Foreskin keratinocyte (primary cell): ENCODE measurements at places on chromosomes 13 and 19.

- no peak for DNase-seq
Measured at GRCh38 chr19:20969498-20969897, 46.4 kb downstream of the ZNF85 start.

GRCh38 chr19:56071151-56071550, 49.9 kb downstream of the ZNF787 start:
- no peak for DNase-seq

GRCh38 chr13:105763851-105764250, 771.6 kb downstream of the EFNB2 start:
- DNase-seq: peak; percentile 9

DNA sequence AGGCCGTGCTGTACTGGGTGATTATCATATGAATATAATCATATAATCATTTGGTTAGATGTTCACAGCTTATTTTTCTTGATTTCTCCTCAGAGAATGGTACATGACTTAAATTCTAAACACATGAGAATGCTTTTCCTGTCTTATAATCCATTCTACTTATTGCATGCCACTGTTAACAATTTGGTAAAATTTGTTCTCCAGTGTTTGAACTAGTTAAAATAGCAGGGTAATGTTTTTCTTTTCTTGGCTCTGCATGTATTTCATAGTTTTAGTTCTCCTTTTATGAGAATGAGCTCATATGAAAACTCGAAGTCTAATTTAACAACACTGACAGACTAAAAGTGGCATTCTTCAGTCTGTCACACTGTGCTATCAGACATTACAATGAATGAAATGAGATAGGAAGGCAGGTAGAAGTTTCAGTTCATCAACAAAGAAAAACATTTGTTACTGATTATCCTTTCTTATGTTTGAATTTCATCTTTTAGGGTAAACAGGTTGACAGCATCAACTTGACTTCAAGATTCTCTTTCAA, 10.2 kb downstream of the SPRYD7 start:
- DNase-seq: no peak

- DNase-seq: no peak
Measured at GRCh38 chr13:25372284-25373081, 709 bp downstream of the ATP8A2 start.

GRCh38 chr19:45354241-45354842, 13.8 kb downstream of the KLC3 start:
- no peak for DNase-seq

- no peak for DNase-seq
Measured at GRCh38 chr19:42074513-42075363, 1.2 kb upstream of the ZNF574 start.

GRCh38 chr13:109371066-109371465, 415.3 kb downstream of the IRS2 start:
- no peak for DNase-seq

DNA sequence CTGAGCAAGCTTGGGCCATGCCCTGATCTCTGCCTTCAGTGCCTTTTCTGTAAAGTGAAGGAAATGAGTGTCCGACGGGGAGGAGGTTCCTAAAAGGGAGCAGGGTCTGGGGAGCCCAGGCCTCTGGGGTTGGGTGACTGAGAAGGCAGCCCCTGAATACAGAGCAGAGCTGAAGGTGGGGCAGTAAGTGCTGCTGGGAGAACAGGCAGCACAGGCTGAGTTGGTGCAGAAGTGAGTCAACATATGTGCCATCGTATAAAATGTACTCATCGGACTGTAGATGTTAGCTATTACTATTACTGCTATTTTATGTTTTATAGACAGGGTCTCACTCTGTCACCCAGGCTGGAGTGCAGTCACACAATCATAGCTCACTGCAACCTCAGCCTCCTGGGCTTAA, 1.0 kb upstream of the HAMP start:
- DNase-seq: no peak

- no peak for DNase-seq
Measured at GRCh38 chr13:31631746-31632145, 107.6 kb upstream of the RXFP2 start.

GRCh38 chr13:49183672-49184325, 36.3 kb upstream of the MLNR start:
- DNase-seq: peak; percentile 2

DNA sequence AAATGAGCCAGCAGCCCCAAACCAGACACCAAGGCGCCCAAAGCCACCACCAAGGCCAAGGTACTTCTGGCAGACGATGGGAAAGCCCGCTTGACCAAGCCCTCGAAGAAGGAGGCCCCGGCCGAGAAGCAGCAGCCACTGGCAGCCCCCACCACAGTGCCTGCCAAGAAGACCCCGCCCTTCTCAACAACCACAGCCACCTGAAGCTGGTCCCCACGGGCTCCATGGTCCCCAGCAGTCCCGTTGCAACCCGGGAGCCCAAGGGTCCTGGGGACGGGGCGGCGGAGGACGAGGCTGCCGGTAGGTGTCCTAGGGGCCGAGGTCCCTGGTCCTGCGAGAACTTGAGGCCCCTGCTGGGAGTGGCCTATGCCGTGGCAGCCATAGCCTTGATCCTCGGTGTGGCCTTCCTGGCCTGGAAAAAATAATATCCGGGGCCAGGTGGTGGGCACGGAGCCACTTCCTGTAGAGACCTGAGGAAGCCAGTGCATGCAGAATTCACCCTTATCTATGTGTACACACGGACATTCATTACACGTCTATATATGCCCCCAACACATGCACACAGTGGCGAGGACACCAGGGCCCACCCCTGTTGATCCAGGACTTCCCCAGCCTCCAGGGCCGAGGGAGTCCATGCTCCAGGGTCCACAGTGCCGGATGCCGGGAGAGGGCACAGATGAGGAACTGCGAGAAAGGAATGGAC, 13.8 kb downstream of the C1QTNF9 start:
- no peak for DNase-seq

- DNase-seq: no peak
Measured at GRCh38 chr19:32580353-32580900, 563 bp upstream of the PDCD5 start.

DNA sequence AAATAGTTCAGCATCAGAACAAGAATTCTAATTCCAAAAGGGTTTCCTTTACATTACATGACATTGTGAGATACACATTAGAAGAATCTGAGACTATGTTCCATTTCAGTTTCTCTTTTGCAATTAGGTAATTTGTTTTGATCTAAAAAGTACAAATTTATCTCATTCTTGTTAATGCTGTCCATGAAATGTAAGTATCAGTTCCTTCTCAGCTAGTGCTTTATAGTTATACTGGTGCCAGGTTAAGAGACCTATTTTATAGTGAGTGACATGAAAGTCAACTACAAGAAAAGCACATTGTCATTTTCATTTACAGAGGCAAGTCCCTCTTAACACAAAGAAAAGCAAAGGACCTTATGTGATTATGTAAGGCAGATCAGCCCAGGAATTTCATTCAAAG, 43.9 kb downstream of the RCBTB2 start:
- DNase-seq: no peak

DNA sequence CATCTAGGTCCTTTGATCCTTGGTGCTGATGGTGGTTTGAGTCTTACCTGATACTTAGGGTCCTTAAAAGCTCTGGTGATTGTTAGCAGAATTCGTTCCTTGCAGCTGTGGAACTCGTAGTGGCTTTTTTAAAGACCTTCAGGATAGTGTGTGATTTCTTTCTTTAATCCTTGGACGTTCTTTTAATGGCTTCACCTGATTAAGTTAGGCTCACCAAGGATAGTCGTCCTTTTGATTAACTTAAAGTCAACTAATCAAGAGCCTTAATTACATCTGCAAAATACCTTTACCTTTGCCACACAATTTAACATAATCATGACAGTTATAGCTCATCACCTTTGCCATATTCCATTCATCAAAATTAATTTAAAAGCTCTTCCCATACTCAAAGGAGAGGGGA, 1807.7 kb downstream of the OLFM4 start:
- DNase-seq: no peak

DNA sequence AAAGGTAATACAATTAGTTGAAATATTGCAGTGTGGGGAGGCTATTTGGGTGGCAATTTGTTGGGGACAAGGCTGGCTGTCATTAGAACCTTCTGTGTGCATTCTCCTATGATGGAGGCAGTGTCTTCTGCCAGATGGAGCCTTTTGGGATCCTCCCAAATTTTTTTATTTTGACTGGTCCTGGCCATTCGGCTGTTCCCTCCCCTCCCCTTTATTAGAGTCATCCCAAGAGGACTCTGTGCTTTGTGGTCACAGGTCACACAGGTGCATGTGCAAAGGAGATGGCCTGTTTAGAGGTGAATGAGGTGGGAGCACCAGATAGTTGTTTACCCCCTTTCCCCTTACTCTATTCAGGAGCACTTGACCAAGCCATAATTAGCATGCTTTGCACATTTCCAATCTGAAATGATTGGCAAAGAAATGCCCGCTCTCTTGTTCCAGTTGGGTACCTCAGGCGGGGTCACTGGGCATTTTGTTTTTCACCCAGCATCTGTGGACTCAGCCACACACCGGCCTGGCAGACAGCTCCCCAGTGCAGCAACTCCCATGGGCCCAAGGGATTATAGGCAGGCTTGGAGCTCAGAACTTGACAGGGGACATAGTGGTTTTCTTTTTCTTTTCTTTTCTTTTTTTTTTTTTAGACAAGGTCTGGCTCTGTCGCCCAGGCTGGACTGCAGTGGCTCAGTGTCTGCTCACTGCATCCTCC, 19.8 kb downstream of the GATAD2A start:
- no peak for DNase-seq

- DNase-seq: no peak
Measured at GRCh38 chr19:6457958-6458694, 1.5 kb downstream of the SLC25A23 start.

DNA sequence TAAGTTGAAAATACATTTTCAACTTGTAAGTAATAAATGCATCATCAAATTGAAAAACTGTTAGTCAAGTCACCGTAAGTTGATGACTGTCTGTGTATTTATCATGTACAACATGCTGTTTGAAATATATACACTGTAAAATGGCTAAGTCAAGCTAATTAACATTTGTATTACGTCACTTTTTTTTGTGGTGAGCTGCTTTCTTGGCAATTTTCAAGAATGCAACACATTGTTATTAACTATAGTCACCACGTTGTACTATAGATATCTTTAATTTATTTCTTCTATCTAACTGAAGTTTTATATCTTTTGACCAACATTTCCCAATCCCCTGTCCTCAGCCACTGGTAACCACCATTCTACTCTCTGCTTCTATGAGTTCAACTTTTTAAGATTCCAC, 57.0 kb downstream of the RBM26 start:
- DNase-seq: no peak

DNA sequence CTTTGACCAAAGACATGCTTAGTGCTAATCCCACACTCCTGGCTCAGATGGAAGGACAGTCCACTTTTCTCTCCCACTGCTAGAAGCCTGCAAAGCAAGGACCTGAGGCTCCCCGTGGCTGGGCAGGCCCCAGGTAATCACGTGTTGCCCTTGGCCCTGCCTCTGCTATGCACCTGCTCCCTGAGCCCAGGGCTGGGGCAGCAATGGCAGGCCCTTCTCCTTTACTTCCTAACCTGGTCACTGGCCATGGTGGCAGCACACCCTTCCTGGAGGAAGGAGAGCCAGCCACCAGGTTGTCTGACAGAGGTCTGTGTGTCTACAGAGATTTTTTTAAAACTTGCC, 27.9 kb upstream of the ZNF492 start:
- no peak for DNase-seq

DNA sequence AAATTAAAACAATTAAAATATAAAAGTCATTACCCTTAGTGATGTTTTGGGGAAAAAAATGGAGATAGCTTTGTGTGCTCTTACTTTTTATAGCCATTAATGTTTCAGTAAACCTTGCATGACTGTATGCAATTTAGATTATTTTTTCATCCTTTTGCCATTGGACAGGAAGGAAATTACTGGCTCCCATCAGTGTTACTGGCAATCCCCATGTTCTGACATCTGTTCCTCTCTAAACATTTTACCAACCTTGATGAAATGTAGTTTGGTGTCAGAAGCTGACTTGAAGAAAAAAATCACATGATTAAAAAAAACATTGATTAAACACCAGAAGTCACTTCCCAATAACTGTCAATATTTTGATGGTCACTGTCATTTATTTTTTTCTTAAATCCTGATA, 52.3 kb upstream of the ZNF536 start:
- DNase-seq: no peak

DNA sequence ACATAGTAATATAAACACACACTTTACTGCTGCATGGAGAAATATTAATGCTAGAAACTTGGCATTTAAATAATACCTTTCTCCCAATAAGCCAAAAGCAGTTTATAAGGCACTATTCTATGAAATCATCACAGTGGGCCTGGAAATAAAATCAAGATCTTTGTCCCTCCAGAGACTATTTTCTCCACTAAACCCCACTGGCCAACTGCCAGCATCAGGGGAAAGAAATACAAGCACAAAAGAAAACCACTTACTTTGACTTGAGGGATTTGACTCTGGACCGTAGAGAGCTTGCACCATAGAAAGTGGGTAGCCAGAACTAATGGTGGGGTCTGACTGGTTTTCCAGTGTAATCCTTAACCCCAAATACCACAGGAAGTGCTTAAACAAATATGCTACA, 71.9 kb downstream of the DCLK1 start:
- DNase-seq: no peak

DNA sequence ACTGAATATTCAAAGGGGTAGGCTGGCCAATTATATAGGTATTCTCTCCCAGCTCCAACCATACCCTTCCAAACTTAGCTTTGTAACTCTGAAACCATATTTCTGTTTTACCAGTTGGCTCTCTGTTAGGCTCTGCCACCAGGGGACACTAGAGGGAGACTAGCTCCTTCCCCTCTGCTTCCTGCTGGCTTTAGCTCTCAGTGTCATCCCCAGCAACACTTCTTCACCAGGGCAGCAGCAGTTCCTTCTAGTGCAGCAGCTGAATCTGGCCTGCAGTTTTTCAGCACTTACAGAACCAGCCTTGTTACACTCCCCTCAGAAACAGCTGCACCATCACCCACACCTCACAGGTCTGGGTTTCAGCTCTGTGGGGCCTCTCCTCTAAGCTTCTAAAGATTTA, 51.0 kb upstream of the DOCK9 start:
- no peak for DNase-seq

GRCh38 chr19:43290568-43291359, 21.4 kb upstream of the PSG9 start:
- DNase-seq: peak; percentile 23

GRCh38 chr13:23384111-23384510, 49.4 kb downstream of the SACS start:
- DNase-seq: peak; percentile 87

- peak; percentile 36 for DNase-seq
Measured at GRCh38 chr13:32783067-32783466, 196.8 kb downstream of the PDS5B start.
